ENCODE measurements at places on chromosomes 1 and 21.

- no peak for DNase-seq
Measured at GRCh38 chr1:92804721-92805201, 19.9 kb upstream of the EVI5 start.

DNA sequence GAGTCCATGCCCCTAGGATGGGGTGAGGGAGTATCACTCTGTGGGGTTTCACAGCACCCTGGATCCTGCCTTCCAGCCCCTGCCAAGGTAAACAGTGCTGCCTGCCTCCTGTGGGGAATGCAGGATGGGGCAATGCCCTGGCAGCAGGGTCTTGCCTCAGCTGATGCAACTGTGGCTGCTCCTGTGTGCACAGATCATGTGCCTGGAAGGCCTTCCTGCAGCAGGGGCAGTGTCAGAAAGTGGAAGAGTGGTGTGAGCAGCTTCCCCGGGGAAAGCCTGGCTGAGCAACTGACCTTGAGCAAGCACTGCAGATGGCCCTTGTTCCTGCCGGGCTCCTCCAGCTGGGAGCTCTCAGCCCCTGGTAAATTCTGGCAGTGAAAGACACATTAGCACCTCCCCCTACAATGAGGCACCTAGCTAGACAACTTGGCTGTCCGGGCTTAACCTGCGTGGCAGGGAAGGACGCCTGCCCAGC is 9.9 kb downstream of the TOR3A start:
- DNase-seq: no peak

DNA sequence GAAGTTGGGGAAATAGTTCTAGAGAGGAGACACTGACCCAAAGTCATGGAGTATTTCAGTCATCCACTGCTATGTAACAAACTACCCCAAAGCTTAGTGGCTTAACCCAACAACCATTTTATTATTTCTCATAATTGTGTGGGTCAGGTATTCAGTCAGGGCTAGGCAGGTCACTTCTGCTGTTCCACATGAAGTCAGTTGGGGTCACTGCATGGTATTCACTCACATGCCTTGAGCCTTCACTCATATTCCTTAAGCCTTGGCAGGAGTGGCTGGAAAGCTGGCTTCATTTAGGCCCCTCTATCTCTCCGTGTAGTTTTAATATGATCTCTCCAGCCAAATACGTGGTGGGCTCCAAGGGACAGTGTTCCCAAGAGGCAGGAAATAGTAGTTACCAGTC is 17.5 kb upstream of the RNF11 start:
- DNase-seq: no peak

GRCh38 chr1:54238353-54239034 is 38.5 kb downstream of the MRPL37 start:
- no peak for DNase-seq

DNA sequence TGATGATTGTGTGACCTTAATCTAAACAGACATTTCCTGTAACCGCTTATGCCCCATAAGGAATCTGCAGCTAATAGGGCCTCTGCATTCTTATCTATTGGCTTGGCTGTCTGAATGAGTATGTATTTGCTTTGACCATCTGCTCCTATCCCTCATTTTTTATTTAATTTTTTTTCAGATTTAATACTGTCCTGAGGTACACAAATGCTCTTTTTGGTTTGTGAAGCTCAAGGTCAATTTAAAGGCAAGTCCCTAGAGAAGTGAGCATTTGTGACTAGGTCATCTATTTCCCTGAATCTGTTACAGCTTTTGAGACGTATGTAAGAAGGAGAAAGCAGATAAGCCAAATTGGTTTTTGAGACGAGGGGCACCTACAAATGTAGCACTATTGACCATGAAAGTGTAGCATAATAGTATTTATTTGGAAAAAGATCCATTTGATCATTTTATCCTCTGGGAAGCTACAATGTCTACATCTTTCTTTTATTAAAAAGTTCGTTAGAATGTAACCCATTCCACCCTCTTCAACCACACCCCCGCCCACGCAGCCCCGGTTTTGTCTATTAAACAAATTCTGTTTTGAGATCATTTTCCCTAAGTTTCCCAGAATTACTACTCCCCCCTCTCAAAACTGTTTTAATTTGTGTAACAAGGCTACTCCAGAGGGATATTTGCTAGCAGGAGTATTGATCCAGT is 69.2 kb upstream of the HSPA13 start:
- no peak for DNase-seq

DNA sequence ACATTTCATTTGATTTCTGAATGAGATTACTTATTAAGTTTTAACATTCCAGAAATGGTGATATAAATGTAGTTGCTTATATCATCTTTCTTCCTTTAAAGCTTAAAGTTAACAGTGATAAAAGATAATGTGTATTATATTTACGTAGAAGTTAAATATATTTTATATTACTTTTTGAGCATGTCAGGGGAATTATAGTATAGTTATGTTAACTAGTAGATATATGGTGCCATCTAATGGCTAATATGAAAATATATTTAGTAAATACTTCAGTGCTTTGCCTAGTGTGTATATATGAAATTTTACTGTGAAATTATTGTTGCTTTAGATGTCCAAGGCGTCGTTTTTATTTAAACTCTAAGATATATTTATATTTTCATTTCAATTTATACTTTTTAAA is 51.5 kb downstream of the SYT14 start:
- no peak for DNase-seq

GRCh38 chr1:177953549-177953948 is 16.3 kb downstream of the SEC16B start:
- no peak for DNase-seq

DNA sequence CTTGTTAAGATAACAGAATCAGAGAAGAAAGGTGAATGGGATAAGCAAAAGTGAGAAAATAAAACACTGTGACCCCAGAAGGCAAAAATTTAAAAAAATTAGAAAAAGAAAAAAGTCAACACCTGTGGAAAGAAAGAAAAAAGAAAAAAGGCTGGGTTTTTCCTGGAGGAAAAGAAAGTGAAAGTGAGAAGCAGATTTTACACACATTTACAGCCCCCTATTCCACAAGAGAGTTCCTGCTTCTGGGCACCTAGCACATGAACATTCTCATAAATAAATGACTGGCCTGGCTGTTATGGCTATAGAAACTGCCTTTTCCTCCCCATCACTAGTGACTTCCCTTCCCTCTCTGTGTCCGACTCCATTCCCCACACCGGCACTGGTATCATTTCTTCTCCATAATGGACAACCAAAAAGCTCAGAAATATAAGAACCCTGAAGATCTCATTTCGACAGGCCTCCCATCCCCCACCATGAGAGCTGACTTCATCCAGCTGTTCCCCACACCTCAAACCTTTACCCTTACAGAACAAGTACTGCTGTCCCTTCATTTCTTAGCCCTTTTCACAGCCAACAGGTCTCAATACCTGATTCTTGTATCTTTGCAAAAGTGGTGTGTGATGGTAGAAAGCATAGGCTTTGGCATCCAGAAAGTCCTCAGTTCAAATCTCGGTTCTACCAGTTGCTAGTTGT is 12.6 kb downstream of the MTF1 start:
- DNase-seq: no peak

- DNase-seq: no peak
Measured at GRCh38 chr1:193077991-193078390, 18.6 kb downstream of the RO60 start.

- DNase-seq: no peak
Measured at GRCh38 chr21:44090325-44090724, 16.9 kb upstream of the PWP2 start.

GRCh38 chr1:239993366-239993765 is 98.3 kb upstream of the FMN2 start:
- no peak for DNase-seq

DNA sequence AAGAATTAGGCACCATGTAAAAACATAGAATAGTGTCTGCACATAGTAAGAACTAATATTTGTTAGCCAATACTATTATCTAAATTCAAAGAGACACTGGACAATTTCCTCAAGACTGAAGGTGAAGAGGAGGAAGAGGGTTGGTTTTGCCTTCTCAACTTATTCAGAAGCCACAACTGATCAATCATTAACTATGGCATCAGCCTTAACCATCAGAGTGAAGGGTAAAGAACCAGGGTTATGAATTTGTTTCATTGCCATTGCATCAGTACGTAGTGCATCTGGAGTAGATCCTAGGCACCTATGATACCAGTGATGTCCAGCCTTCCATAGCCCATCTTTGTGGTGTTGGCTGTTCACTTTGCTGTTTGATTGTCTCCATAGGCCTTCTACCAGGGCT is 421.7 kb upstream of the DEPDC1 start:
- no peak for DNase-seq

DNA sequence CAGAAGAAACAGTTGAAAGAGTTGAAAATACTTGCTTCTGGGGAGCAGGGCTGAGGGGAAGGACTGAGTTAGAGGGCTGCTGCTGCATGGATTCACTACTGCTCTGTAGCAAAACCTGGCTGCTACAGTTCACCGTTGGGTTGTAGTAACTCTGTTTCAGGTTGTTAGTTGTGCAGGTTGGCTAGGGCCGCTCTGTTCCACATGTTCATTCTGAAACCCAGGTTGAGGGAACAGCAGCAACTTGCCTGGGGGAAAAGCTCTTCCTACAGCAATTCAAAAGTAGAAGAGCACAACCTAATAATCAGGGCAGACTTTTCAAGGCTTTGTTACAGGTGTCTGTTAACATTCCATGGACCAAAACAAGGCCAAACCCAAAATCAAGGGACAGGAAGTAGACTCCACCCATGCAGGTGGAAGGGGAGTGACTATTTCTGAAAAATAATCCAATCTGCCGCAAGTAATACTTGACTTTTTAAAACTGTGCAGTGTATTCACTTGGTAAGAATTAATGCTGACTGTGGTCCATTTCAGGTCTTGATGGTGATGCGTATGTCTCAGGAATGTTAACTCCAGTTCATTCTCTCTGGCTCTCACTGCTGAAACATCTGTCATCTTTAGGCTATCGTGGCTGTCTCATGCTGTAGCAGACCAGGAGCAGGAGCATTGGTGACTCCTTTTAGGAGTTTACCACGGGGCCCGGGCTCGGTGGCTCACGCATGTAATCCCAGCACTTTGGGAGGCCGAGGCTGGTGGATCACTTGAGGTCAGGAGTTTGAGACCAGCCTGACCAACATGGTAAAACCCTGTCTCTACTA is 5.1 kb upstream of the PARK7 start:
- DNase-seq: no peak

- DNase-seq: no peak
Measured at GRCh38 chr1:95118067-95118499, 928 bp downstream of the TLCD4 start.

DNA sequence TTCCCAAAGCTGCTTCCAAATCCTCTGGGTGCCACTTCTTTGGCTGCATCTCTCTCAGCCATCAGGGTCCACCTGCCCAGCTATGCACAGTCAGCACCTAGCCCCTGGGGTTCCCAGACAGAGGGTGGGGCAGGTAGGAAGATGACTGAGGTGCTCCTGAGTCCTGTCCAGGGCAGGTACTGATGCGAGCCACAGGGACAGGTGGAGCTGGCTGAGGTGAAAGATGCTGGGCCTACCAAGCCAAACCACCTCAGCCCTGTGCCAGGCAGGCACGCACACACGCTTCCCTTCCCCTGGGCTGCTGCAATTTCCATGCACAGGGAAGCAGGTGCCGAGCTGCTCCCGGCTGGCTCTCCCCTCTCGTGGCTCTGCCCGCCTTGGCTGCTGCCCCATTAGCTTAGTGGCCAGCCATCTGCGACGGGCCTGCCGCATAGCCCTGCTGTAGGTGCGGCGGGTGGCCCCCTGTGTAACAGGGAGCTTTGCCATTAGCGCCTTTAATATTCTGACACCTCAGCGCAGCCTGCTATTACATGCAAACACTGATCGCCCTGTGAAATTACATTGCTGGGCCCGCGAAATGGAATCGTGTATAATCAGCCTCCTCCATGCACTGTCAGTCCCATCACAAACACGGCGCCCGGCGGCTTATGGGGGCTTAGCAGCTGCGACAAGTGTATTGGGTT is 38.9 kb downstream of the DMAP1 start:
- no peak for DNase-seq

- no peak for DNase-seq
Measured at GRCh38 chr1:43858324-43858723, 75.3 kb upstream of the ARTN start.

DNA sequence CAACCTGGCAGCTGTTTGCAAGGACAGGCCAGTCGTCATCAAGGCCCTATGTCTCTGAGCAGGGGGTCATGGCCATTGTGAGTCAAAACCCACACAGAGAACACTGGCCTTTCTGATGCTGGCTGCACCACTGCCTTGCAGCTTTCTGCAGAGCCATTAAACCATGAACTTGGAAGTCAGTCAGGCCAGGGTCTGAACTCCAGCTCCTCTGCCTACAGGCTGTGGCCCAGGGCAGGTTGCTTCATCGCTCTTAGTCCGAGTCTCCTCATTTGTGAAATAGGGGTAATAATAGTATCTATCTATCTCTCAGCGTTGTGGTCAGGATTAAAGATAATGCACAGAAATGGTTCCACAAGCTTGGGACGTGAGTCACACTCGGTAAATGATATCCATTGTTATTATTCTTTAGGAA is 35.8 kb upstream of the HIVEP3 start:
- no peak for DNase-seq

GRCh38 chr1:24415910-24416665 is 486 bp downstream of the NIPAL3 start:
- DNase-seq: no peak

- no peak for DNase-seq
Measured at GRCh38 chr1:214420341-214420740, 131.1 kb downstream of the PTPN14 start.

- no peak for DNase-seq
Measured at GRCh38 chr1:180731131-180731530, 99.3 kb downstream of the XPR1 start.

DNA sequence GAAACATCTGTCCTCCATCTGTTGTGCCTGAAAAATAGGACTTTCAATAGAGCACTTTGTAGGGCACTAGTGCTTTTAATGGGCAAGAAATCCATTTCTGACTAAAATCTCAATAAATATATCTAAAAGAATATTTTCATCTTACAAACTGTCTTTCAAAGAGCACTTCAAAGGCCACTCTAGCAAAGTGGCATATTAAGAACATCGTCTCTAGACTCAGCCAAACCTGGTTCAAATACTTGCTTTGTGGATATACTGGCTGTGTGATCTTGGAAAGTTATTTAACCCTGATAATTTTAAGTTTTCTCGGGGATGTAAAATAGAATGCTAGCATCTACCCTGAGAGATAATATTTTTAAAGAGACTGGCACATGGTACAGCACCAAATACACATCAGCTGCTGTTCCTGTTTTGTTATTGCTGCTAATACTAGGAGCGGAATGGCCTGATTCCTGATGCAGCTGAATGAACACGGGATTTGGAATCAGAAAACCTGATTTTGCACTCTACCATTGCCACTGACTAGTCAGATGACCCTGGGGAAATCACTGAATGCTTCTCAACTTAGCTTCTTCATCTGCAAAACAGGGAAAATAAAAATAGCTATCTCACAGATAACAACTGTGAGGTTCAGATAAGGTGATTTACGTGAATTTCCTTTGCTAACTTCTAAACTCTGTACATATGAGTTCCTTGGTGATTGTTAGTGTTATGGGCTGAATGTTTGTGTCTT is 25.2 kb upstream of the LRRC8C start:
- DNase-seq: no peak
